ENCODE measurements at places on chromosomes 7 and 10.
A peak's percentile ranks its signal among the peaks of the same experiment; 100 is the strongest.

DNA sequence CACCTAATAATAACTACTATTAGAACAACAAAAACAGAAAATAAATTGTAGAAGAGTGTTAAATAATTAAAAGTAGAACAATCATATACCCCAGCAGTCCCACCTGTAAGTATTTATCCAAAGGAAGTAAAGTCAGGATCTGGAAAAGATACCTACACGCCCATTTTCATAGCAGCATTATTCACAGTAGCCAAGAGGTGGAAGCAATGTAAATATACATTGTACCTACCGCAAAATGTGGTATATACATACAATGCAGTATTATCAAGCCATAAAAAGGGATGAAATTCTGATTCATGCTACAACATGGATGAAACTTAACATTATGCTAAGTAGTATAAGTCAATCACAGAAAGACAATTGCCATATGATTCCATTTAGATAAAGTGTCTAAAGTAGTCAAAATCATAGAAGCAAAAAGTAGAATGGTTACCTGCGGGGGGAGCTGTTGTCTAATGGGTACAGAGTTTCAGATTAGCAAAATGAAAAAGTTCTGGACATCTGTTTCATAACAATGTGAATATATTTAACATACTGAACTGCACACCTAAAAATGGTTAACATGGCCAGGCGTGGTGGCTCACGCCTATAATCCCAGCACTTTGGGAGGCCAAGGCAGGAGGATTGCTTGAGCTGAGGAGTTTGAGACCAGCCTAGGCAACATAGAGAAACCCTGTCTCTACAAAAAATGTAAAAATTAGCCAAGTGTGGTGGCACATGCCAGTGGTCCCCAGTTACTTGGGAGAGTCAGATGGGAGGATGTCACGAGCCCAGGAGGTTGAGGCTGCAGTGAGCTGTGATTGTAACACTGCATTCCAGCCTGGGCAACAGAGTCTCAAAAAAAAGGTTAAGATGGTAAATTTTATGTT, 6.0 kb upstream of the TMED4 start:
- DNase-seq, result peak; percentile 60

DNA sequence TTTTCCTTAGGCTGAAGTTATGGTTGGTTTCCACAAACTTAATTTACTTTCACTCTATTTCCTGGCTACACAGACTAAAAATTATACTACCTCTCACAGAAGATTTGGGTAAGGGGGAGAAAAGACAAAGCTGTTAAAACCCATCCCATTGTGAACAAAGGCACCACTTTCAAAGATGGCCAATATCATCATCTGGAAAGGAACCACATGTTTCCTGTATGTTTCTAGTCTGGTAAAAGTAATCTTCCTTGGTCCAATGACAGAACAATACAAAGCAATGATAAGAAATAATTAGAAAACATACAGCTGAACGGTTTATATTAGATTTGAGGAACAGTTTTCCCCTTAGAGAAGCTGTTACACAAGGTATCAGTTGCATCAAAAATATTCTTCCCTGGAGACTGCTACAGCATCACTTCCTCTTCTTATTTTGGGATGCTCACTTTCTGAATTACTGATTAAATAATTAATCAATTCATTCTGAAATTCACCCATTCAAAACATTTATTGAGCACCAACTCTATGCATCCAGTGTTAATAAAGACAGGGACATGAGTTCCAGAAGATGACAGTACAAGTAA, 8.5 kb upstream of the SFR1 start:
- no peak for DNase-seq

GRCh38 chr7:139124084-139124914, 14.8 kb upstream of the ZC3HAV1 start:
- DNase-seq, result no peak

- no peak for DNase-seq
These were observed 12.9 kb downstream of the ATP6V1F start for GRCh38 chr7:128875523-128875948.

DNA sequence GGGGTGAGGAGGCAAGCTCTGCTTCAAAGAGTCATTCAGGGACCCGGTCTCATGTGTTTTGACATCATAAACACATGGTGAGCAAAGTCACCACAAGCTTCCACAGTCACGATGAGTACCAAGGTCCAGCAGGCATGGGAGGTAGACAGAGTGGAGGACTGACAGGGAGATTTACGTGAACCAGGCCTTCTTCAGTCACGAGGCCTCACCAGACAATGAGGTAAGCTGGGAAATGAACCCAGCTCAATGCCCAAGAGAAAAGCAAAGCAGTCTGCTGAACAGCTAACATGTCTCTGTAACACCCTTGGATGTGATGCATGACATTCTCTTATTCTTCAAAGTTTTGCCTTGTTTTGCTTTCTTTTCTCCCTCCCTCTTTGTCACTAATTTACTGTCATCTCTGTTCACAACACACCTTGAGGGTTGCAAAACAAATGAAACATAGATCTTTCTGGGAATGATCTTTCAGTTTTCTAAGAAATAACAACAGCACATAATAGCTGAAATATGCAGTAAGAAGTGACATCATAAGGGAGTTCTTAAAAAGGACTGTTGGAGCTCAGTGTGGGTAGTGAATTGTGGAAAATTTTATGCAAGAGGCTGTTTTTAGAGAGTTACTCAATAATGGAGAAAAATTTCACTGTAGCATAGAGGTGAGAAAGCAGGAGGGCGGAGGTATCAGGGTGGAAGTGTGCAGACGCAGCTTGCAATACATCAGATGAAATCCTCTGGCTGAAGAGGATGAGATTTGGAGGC, 9.0 kb downstream of the PPP1R17 start:
- no peak for DNase-seq

- no peak for DNase-seq
These were observed 386.0 kb downstream of the RPS24 start for GRCh38 chr10:78419481-78420265.

DNA sequence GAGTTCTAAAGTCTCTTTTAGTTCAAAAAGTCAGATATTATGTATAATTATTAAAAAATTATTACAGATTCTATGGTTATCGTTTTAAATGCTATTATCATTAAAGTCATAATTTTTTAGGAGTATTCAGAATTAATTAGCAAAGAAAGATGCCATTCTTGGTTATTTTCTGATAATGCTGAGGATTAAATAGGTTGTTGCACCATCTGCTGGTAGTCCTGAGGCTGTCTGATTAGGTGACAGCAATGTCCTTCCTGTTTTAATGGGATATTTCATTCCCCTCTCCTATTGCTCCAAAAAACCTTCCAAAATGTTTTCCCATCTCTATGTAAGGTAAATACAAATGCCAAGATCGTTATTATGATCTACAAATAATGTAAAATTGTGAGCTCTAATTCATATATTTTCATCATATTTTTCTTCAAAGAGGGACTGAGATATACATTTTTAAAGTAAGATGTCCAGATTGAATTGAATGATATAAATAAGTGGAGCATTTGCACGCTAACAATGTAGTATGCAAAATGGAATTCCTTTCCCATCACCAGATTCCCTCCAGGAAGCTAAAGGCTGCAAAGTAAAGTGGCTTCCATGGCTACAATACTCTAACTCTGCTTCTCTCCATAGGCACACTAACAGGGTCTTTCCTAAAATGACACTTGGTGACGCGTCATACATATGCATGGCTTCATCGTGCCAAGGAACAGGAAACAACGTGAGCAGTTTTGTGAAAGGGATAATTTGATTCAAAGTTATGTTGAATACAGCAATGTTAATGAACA, 58.8 kb upstream of the AKR1E2 start:
- DNase-seq, result peak; percentile 67

DNA sequence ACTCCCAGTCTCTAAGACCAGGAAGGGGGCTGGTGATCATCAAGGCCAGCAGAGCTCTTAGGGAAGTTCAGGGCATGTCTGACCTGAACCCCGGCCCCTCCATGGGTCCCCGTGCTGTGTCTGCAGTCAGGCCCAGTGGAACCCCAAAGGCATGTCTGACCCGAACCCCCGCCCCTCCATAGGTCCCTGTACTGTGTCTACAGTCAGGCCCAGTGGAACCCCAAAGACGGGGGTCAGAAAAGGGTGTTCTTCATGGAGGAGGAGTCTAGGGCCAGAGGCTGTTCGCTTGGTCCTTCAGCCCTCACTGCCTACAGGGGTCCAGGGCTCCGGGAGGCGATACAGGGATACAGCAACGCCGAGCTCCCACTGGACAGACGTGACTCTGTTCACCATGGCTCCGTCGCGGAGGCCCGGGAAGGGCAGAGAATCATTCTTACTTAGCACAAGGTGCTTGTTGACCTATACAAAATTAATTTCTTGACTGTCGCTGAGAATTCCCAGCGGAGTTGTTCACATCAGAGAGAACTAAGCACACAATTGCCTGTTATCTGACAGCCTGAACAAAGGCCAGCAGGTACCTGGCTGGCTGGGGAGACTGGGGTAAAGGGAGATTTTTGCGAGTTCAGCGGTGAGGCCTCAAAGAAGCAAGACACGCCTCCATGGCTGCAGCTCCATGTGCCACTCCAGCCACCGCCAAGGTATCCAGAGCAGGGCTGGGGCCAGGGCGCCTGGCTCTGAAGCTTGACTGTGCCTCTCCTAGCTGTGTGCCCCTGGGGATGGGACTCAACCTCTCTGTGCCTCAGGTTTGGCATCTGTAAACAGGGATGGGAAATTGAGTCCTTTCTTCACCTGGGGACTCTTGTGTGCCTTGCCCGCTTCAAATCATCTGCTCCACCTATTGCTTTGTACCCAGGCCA, 26.8 kb downstream of the EN2 start:
- no peak for DNase-seq

GRCh38 chr10:11338160-11338844, 273.1 kb downstream of the USP6NL start:
- no peak for DNase-seq

GRCh38 chr10:111275091-111275490, 198.3 kb downstream of the ADRA2A start:
- DNase-seq, result no peak

- no peak for DNase-seq
These were observed 150.6 kb upstream of the PCBD1 start for GRCh38 chr10:71038921-71039320.

DNA sequence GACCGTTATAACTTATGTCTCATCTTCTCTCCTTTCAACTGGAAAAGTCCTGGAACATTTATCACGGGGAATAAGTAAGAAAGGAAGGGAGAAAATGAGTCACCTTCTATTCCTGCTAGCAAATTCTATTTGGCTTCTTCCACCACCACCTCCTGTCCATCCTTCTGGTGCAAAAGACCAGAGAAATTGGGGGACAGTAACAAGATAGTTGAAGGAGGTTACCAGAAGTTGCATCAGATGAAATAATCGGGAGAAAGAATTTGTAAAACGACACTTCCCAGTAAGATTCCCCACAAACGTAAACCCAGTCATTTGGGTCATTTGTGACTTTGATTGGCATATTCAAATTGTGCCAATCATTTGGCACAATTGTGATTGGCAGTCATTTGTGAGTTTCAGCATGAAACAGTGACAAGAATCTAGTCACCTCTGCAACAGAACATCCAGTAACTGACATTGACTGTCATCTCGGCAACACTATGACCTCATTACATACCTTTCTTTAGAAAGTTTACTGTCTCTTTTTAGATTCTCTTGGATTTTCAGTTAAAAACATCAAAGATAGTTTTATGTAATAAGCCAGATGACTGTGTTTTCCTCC, 51.3 kb upstream of the PIK3CG start:
- no peak for DNase-seq

DNA sequence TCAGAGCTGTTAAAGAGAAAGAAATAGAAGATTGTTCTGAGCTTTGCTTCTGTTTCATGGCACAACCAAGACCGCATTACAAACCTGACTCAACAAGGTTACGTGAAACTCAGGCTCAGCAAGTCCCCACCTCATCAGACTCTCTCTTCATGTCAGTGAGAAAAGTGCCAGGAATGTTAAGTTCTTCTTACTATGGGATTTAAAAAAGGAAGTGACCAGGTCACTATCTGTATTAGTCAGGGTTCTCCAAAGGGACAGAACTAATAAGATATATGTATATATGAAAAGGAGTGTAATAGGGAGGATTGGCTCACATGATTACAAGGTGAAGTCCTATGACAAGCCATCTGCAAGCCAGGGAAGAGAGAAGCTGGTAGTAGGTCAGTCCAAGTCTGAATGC, 25.4 kb upstream of the PAPSS2 start:
- DNase-seq, result no peak

GRCh38 chr7:90485734-90486316, 16.4 kb downstream of the PTTG1IP2 start:
- DNase-seq, result no peak

GRCh38 chr7:108224387-108224786, 94.2 kb upstream of the LAMB4 start:
- no peak for DNase-seq

GRCh38 chr10:133365461-133366129, 7.6 kb downstream of the ECHS1 start:
- no peak for DNase-seq

Measured in fibroblast of skin of back (primary cell).